Activated CD4-positive, alpha-beta memory T cell treated with anti-CD3 and anti-CD28 coated beads for 36 hours (primary cell): ENCODE measurements at places on chromosomes 4 and X. TPM values are rescaled to one million over a fixed set of nuclear protein-coding genes. Genes with fewer than 3 reads are reported as not detected.

DNA sequence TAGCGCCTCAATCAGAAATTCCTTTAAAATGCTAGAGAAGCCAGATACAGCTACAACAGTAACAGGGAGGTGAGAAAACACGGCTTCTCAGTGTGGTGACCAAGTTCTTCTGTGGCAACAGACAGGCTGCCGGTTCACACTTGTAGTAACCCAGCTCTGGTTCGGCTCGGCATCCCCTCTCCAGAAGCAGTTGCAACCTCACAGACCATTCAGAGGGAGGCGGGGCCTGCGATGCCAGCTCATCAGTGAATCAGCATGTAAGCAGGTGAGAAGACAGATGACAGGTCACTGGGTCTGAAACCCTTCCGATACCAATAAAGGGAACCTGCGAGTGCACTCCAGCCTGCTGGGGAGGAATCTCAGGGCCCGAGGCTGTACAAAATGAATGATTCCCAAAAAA is 251.0 kb downstream of the KCNIP4 start:
- no peaks in the 10 kb centered on the region for H3K36me3 ChIP-seq
- no peaks in the 10 kb centered on the region for H3K27me3 ChIP-seq
- no peak for DNase-seq
- H3K4me1 ChIP-seq = no peaks in the 10 kb centered on the region

GRCh38 chrX:131792356-131792749 is 230.7 kb upstream of the STK26 start:
- no peaks in the 10 kb centered on the region for H3K4me1 ChIP-seq
- H3K27me3 ChIP-seq = no peaks in the 10 kb centered on the region
- no peak for DNase-seq
- H3K27ac ChIP-seq = no peak overlapping the region
- H3K4me3 ChIP-seq = no peak overlapping the region

GRCh38 chr4:164383058-164383357 is 370.9 kb upstream of the SMIM31 start:
- no peaks in the 10 kb centered on the region for H3K4me1 ChIP-seq
- no peaks in the 10 kb centered on the region for H3K36me3 ChIP-seq
- H3K4me3 ChIP-seq = peak overlapping the region; percentile 8
- no peak for DNase-seq
- H3K27ac ChIP-seq = no peak overlapping the region

GRCh38 chr4:52982255-52982945 is 120.3 kb downstream of the RASL11B start:
- no peaks in the 10 kb centered on the region for H3K27me3 ChIP-seq
- peaks cover 5% of the 10 kb centered on the region for H3K4me1 ChIP-seq
- H3K27ac ChIP-seq = no peak overlapping the region
- no peak for DNase-seq
- H3K4me3 ChIP-seq = no peak overlapping the region

DNA sequence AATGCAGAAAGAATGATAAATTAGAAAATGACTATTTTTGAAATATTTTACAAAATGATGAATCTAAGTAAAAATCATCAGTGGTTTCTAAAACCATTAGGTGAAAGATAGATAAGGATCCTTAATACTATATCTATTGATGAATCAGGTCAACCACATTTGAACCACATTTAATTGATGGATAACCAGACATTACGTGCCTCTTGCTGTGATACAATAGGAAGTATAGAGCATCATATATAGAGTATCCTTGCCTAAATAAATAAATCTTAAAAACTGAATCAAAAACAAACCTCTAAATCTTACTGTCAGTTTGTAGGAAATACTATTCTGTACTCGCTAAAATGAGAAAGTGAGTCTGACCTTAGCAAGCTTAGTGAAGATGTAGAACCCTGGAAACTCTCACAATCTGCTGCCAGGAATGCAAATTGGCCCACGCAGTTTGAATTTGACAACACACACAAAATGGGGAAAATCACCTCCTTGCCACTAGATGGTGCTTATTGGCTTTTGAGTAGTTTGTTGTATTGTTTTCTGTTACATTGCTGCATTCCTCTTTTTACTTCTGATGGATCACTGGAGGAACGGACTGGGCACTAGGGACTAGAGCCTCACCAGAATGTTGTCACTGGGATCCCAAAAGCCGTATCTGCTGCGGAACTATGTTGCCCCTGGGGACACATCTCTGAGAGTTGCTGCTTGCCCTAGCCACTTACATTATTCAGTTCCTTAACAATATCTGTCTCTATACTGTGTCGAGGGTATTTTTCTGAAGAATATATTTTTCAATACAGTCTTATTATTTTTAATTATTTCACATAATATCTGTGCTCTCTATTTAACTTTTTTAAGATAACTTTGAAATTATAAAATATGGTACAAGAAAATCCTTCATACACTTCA is 25.4 kb upstream of the SLAIN2 start:
- H3K27me3 ChIP-seq = no peaks in the 10 kb centered on the region
- H3K4me1 ChIP-seq = peaks cover 5% of the 10 kb centered on the region

GRCh38 chr4:76607266-76607799 is 172.3 kb downstream of the SHROOM3 start:
- H3K27ac ChIP-seq = no peak overlapping the region
- DNase-seq = no peak
- no peak overlapping the region for H3K4me3 ChIP-seq
- H3K36me3 ChIP-seq = no peaks in the 10 kb centered on the region
- peaks cover 10% of the 10 kb centered on the region for H3K27me3 ChIP-seq
- no peaks in the 10 kb centered on the region for H3K4me1 ChIP-seq

GRCh38 chr4:8891646-8892555 is 20.3 kb upstream of the HMX1 start:
- H3K27me3 ChIP-seq = peaks cover 44% of the 10 kb centered on the region
- peaks cover 1% of the 10 kb centered on the region for H3K4me1 ChIP-seq
- no peak overlapping the region for H3K27ac ChIP-seq
- peak; percentile 11 for DNase-seq

GRCh38 chr4:650951-651883 is 22.9 kb downstream of the ATP5ME start:
- H3K27me3 ChIP-seq = peaks cover 11% of the 10 kb centered on the region
- H3K36me3 ChIP-seq = no peaks in the 10 kb centered on the region
- DNase-seq = no peak

DNA sequence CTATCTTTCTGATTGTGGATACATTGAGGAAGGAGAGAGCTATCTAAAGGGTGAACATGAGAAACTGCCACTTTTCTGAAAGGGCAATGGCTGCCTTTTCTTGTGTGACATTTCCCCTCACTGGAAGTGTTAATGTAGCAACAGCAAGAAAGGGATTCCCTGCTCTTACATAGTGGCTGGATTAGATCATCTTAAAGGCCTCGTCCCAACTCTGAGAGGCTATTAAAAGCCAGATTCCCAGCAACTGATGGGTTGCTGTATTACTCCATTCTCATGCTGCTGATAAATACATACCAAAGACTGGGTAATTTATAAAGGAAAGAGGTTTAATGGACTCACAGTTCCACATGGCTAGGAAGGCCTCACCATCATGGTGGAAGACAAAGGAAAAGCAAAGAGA is 33.7 kb upstream of the ADH7 start:
- H3K4me3 ChIP-seq = no peak overlapping the region
- H3K27ac ChIP-seq = no peak overlapping the region
- no peaks in the 10 kb centered on the region for H3K4me1 ChIP-seq
- H3K36me3 ChIP-seq = no peaks in the 10 kb centered on the region
- H3K27me3 ChIP-seq = peaks cover 7% of the 10 kb centered on the region

- no peak overlapping the region for H3K4me3 ChIP-seq
- no peaks in the 10 kb centered on the region for H3K4me1 ChIP-seq
- no peak overlapping the region for H3K27ac ChIP-seq
- H3K27me3 ChIP-seq = no peaks in the 10 kb centered on the region
- DNase-seq = no peak
Observed at GRCh38 chr4:133390198-133390855, 241.2 kb downstream of the PCDH10 start.

DNA sequence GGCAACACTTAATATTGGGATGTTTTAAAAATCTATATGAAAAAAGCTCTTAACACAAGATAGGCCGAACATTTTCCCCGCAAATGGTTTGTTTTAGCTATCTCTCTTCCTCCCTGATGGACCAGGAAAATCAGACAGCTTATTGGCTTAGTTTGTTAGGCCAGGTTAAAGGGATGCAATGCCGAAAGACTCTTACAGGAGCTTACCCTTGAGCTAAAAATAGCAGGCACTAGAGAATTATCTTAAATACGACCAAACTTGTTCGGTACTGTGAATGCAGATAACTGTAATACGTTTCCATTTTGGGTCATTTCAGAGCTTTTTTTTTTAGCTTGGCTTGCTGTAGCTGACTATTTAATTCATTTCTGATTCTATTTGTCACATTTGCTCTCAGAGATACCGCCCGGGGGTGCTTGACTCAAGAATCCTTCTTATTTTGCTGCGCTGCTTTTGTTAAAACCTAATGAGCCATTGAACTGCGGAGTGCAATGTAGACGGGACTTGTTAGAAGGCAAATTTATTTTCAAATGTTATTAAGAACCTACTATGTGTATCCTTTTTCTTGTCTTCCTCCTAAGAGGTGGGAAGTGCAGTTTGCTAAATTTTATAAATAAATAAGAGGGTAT is 23.3 kb downstream of the PPARGC1A start:
- no peaks in the 10 kb centered on the region for H3K27me3 ChIP-seq
- no peaks in the 10 kb centered on the region for H3K4me1 ChIP-seq
- no peaks in the 10 kb centered on the region for H3K36me3 ChIP-seq

DNA sequence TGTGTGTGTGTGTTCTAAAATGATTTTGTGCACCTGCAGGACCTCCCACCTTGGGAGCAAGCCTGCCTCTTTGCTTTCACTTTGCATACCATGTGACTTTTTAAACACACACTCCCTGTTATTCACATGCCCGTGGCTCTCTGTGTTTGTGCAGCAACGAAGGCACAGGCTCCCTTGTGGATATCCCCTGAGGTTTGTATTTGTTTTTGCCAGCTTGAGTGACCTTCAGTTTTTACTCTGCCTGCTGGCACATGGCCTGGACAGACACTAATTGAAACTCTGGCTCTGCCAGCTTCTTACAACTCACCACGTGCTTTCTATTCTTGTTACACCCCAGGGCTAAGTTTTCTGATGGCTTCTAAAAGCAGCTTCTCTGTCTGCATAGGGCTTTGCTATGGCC is 885.8 kb downstream of the SH3BGRL start:
- H3K27me3 ChIP-seq = no peaks in the 10 kb centered on the region
- H3K4me1 ChIP-seq = peaks cover 21% of the 10 kb centered on the region
- no peaks in the 10 kb centered on the region for H3K36me3 ChIP-seq
- H3K27ac ChIP-seq = no peak overlapping the region
- H3K4me3 ChIP-seq = no peak overlapping the region

DNA sequence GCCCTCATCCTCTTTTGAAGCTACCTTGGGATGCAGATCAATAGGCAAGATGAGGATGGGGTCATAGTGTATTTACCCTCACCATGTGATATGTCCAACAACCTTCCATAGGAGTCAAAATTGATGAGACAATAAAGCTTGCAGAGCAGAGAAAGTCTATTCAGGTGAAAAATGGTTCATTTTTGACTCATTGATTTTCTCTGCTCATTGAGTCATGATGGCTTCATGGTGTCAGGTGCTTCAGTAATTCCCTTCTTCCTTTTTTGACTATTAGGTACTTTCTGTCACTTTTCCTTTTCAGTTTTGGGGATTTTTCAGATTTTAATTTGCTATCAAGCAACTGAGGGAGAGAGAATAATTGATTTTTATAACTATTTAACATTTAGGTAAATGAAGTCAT is 55.9 kb upstream of the IL2 start:
- peaks cover 2% of the 10 kb centered on the region for H3K27me3 ChIP-seq
- peak overlapping the region; percentile 76 for H3K27ac ChIP-seq
- peaks cover 1% of the 10 kb centered on the region for H3K36me3 ChIP-seq

DNA sequence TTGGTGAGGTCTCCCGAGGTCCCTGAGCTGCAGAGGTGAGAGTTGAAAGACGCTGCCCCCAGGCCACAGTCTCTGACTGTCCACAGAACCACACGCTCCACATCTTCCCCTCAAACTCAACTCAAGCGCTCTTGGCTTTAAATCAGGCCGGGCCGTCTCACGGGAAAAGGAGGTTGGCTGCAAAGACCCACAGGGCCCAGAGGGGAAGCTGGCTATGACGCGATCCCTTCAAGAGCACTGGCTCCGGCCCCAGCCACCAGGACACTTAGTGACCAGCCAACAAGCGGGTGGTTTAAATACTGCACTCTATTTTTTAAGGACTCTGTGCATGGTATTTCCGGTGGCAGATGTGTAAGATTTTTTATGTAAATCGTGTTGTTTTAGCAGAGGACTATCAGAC is 19.9 kb downstream of the LRPAP1 start:
- no peak for DNase-seq
- H3K36me3 ChIP-seq = peaks cover 54% of the 10 kb centered on the region
- H3K4me1 ChIP-seq = no peaks in the 10 kb centered on the region
- H3K27me3 ChIP-seq = no peaks in the 10 kb centered on the region
- no peak overlapping the region for H3K27ac ChIP-seq
- no peak overlapping the region for H3K4me3 ChIP-seq

DNA sequence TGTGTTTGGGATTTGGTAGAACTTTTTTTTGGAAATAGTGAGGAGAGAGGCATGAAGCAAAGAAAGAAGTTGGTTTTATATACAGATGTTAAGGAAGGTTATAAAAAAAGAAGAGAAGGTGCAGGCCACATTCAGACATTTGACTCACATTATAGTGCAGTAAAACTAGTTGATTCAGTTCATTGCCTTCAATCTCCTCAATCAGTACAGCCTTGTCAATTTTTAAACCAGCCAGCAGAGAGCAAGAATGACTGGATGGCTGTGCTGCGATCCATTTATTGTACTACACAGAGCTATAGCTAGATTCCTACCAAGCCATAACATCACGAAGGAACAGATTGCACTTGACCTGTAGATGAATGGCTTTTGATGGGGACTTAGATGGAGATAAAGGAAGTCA is 79.7 kb upstream of the LSM6 start:
- no peaks in the 10 kb centered on the region for H3K36me3 ChIP-seq
- DNase-seq = no peak
- no peak overlapping the region for H3K27ac ChIP-seq
- peaks cover 10% of the 10 kb centered on the region for H3K27me3 ChIP-seq

DNA sequence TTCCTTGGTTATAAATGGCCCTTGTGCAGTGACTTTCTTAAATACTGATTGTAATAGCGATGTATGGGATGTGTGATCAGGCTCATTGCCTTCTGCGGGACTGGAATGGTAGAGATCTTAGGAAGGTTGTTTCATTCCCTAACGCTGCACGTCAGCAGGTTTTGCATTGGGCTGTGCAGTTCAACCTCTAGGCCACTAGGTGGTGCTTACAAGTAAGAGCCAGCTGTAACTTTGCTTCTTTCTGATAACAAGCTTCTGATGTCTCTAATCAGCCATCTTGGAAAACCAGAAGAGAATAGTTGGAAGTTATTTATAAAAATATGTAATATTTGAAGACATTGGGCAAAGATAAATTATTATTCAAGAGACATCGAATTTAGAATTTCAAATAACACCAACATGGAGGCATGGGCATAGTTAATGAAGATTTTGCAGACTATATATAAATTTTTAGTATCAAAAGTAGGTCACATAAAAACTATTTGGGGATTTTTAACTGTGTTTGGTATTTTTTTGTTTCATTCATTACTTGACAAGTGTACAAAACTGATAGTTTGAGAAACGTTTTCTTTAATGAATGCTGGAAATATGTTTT is 339.7 kb upstream of the PCDH7 start:
- DNase-seq = peak; percentile 12
- H3K27me3 ChIP-seq = no peaks in the 10 kb centered on the region
- no peaks in the 10 kb centered on the region for H3K36me3 ChIP-seq
- no peak overlapping the region for H3K27ac ChIP-seq
- no peak overlapping the region for H3K4me3 ChIP-seq

GRCh38 chrX:47232803-47233332 is at the start of gene USP11:
Gene USP11 (plus strand): TSS chrX:47233009. CDS start chrX:47233044, 35 bp downstream.
- peak within 1 kb of the TSS; percentile 83 for H3K4me3 ChIP-seq
- peaks cover 25% of the 10 kb centered on the region for H3K4me1 ChIP-seq
- H3K27me3 ChIP-seq = no peaks in the 10 kb centered on the region
- DNase-seq = peak; percentile 43
- peak within 1 kb of the TSS; percentile 87 for H3K27ac ChIP-seq

Gene HPGD
- 3.4 TPM for total RNA-seq

Gene HPSE
- total RNA-seq = 16.5 TPM
